PC-3 (cell line): ENCODE measurements at places on chromosomes 3 and 15. TPM values are rescaled to one million over a fixed set of nuclear protein-coding genes. Genes with fewer than 3 reads are reported as not detected.

Gene RAD51
- 17.3 and 21.9 TPM in 2 replicates for total RNA-seq

Gene KLHL40
- not detected in 2 replicates for total RNA-seq

Gene CORO2B
- 0.66 and 0.92 TPM in 2 replicates for total RNA-seq

Gene SLC24A5
- not detected in 2 replicates for total RNA-seq

Gene ATG7
- total RNA-seq: 33.2 and 36.5 TPM in 2 replicates

Gene BDH1
- 10.6 and 14.1 TPM in 2 replicates for total RNA-seq

Gene CCR9
- not detected in 2 replicates for total RNA-seq

Gene MRAS
- total RNA-seq: 2.8 and 5.3 TPM in 2 replicates

Gene TMIE
- total RNA-seq: 0.52 and 0.66 TPM in 2 replicates

Gene ZDHHC23
- 7.1 and 8.3 TPM in 2 replicates for total RNA-seq

Gene GOLGA8G
- not detected in 2 replicates for total RNA-seq

Gene GALK2
- total RNA-seq: 27.2 and 34.6 TPM in 2 replicates

Gene PLSCR5
- total RNA-seq: not detected in 2 replicates

Gene IQCF5
- total RNA-seq: not detected in 2 replicates

Gene LXN
- 332 and 471 TPM in 2 replicates for total RNA-seq

Gene MKRN2
- 41.6 and 45.8 TPM in 2 replicates for total RNA-seq

Gene EPHA3
- 0.33 TPM in 1 of 2 replicates, not detected in the other for total RNA-seq

Gene NPAP1
- not detected in 2 replicates for total RNA-seq

Gene SLC2A2
- not detected in 2 replicates for total RNA-seq

Gene GHSR
- not detected in 2 replicates for total RNA-seq

Gene WDR93
- 0.22 TPM in 1 of 2 replicates, not detected in the other for total RNA-seq

Gene GOLGA6A
- not detected in 2 replicates for total RNA-seq

Gene XCR1
- total RNA-seq: not detected in 2 replicates

Gene OXTR
- total RNA-seq: 21.5 and 23.1 TPM in 2 replicates

Gene CYP1A2
- not detected in 2 replicates for total RNA-seq

Gene CCDC66
- 17.3 and 22.0 TPM in 2 replicates for total RNA-seq

Gene CHRNA5
- 8.4 and 11.0 TPM in 2 replicates for total RNA-seq

Gene PAK2
- 32.6 and 53.8 TPM in 2 replicates for total RNA-seq

Gene KBTBD12
- total RNA-seq: not detected in 2 replicates

Gene GABRR3
- not detected in 2 replicates for total RNA-seq
